ENCODE measurements at places on chromosomes 2 and 18.
A peak's percentile ranks its signal among the peaks of the same experiment; 100 is the strongest.

GRCh38 chr2:207409517-207409916 is 120.2 kb upstream of the CREB1 start:
- no peak for DNase-seq

- peak; percentile 96 for DNase-seq
Observed at GRCh38 chr18:8948471-8949149, 153.9 kb upstream of the NDUFV2 start.

DNA sequence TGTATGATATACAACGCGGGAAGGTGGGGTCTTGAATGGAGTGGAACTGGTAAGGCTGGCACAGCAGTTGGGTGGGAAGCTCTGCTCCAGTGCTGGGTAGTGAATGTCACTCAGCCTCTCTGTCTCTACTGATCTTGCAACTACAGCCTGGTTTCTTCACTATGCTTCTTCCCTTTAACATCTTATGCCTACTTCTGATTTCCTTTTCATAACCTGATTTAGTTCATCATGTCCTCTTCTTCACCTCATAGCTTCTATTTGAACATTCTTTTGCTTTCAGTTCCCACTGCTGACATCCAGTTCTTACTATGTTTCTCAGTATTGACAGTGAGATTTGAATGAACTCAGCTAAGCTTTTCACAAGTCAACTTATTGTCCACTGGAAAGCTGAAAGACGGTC is 286.2 kb downstream of the ARL6IP6 start:
- DNase-seq, result no peak

DNA sequence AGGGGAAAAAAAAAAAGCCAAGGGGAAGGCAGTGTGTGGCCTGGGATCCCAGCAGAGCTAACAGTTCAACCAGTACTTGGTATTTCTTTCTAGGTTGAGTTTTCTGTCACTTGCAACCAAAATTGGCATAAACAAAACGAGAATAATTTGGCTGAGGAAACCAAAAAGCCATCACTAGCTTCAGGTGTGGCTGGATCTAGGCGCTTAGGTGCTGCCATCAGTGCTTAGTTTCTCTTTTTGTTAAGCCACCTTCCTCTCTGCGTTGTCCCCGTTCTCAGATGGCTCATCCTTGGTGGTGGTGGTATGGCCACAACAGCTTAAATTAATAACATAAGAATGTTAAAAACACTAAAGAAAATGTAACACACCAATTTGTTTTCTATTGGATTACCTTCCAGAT is 2.4 kb downstream of the EFHD1 start:
- no peak for DNase-seq

DNA sequence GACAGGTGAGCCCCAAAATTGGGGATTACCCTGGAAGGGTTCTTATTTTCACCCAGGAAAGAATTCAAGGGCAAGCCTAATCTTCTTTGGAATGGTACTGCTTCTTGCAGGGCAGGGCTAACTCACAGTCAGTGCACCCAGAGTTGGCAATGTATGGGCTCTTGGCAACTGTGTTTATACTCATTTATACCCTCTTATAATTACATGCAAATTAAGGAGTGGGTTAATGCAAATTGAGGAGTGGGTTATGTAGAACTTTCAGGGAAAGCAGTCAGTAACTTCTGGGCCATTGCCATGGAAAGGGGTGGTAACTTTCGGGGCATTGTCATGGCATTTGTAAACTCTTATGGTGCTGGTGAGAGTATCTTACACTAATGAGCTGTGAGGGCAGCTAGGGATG is 59.2 kb downstream of the SERPINB8 start:
- no peak for DNase-seq

DNA sequence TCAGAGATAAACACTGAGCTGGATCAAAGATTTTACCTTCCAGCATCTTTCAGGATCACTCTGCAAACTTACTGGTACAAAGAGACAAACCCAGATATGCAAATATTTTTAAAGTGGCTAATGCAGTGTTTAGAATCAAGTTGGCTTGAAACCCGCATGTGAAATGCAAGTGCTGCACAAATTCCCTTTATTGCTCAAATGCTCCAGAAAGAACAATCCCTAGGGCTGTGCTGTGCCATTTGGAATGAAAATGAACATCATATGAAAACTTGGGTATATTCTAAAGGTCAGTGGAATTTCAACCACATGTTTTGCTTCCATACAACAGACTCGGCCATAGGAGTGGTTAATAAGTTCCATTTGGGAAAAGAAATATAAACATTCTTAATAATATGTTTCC is 139.1 kb downstream of the VWC2L start:
- DNase-seq, result no peak

- DNase-seq, result no peak
Observed at GRCh38 chr18:41798879-41799278, 156.2 kb upstream of the PIK3C3 start.

GRCh38 chr2:54456612-54457322 is 640 bp downstream of the SPTBN1 start:
- peak; percentile 55 for DNase-seq

DNA sequence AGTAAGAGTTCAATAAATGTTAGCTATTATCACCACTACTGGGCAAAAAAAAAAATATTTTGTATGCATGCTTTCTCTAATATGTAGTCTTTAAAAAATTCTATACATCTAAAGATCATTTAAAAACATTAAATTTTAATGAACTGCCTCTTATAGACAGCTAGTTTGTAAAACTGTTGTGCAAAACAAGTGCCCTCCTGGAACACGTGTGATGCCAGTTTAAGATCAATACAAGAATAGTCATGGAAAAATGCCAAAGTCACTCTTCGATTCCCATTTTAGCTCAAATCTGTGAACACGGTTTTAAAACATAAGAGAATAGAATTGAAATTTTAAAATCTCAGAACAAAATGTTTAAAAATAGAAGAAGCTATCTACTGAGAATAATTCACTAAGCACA is 242.5 kb upstream of the SMAD7 start:
- DNase-seq, result no peak

- DNase-seq, result no peak
Observed at GRCh38 chr2:161173541-161174194, 13.4 kb downstream of the TANK start.

DNA sequence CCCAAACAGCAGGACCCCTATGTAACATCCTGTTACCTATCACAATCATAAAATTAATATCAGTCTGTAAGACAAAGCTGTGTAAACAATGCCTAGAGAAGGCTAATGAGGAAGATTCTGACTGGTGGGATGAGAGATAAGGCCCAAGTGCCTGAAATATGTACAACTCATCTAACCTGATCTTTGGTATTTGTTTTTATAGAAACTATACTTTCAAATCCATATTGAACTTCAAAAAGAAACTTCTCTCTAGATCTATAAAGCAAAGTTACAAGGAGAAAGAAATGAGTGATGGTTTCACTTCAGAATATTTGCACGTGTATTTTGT is 36.1 kb upstream of the ITGA4 start:
- DNase-seq, result no peak

GRCh38 chr2:39781697-39782096 is 2.6 kb upstream of the THUMPD2 start:
- DNase-seq, result no peak

- peak; percentile 62 for DNase-seq
Observed at GRCh38 chr18:48230467-48231113, 178.6 kb downstream of the ZBTB7C start.

- DNase-seq, result peak; percentile 67
Observed at GRCh38 chr2:189685540-189686229, 11.2 kb downstream of the ANKAR start.

DNA sequence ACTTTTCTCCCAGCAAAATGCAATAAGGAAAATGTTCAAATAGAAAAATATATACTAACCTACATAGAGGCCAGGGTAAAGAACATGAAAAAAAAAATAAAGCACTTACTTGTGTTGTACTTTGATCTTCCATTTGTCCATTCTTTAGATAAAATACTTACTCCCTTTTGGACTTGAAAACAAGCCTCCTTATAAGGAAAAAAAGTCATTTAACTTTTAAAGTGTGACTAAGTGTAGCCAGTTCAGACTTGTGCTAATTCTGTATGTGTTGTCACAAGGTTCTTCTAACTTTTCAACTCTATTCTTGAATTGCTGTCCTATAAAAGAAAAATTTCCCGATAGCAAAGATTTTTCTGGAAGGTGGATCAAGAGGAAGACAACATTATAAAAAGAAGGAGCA is 23.2 kb downstream of the SLC40A1 start:
- no peak for DNase-seq

- DNase-seq, result peak; percentile 49
Observed at GRCh38 chr2:143885461-143885860, 634.5 kb downstream of the ZEB2 start.

DNA sequence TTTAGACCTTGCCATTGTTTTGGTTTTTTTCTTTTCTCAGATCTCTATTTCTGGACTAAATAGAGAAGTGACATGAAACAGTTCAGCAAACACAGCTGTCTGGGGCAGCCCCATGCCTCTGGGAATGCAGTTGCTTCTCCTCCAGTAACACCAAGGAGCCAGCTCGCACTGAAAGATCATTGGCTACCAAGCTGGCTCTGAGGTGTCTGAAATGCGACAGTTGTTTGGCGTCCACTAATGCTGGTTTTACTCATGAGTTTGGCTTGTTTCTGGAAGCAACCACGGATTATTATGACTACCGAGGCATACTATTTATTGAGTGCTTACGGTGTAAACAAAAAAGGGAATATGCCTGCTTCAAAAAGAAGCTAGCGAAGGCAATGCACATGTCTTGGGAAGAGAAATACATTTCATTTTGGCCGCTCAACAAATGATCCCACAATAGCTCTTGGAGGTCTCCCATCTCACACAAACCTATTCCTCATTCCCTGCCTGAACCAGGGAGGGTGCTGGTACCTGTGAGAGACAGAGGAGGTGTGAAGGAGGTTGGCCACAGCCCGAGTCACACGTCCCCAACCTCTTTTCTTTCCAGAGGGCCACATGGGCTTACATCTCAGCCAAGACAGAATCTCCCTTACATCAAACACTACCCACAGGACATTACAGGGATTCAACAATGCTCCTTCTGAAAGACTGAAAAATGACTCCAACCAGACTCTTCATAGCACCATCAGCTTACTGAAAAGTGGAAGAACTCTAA is 37.5 kb upstream of the NEB start:
- DNase-seq, result peak; percentile 34

DNA sequence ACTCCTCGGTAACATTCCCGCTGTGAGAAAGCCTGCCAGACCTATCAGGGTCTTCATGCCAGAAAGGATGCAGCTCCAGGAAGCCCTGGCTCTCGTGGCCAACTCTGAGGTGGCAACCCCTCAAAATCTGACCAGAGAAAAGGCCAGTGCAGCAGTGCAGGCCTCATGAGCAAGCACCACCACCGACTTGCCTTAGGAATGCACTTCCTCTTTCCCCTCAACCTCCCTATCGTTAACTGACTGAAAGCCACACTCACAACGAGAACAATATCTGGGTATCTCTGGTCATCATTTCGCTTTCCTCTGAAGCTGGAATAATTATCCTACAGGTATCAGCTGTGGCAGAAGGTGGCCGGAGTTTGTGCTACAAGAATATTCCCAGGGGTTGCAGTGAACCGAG is 101.4 kb upstream of the POU3F3 start:
- no peak for DNase-seq

DNA sequence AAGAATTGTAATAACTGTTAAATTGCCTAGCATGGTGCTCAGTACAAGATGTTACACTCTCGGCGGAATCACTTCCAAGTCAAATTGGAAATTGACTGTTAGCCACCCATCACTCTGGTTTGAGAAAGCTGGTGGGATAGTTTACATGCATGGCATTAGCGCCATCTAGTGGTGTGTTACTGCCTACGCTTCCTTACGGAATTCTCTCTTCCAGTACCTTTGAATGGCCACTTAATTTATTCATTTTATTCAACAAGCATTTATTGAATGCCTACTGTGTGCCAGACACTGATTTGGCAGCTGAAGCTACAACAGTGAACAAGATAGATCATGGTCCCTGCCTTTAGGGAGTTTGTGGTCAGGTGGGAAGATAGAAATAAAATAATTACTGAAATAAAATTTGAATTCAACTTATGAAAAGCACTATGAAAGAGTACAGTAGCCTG is 171.2 kb downstream of the TMEM247 start:
- DNase-seq, result peak; percentile 80

GRCh38 chr2:224248944-224249371 is 152.9 kb downstream of the FAM124B start:
- DNase-seq, result no peak

DNA sequence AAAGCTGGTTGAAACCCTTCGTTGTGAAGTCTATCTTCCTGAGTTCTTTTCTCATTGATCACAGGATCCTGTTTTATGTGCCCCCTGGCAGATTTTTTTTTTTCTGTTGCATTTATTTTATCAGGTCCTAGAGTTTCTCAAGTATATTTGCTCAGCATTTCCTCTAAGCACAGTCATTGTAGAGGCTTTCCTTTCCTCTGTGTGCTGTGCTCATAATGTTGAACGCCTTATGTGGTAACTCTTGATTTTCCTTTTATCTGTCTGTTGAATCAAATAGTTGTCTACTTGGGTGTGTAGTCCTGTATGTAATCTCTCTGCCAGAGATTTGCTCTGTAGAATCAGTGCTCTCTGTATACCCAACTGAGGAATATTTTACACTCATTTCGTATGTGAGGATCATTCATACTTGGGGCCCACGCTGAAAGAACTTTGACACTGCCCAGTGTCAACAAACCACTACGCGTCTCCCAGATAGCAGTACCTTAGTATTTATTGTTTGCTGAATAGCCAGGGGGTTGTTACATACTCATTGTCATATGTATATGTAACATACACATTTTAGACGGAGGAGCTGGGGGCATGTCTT is 118.2 kb downstream of the CTNNA2 start:
- no peak for DNase-seq

- no peak for DNase-seq
Observed at GRCh38 chr18:4444306-4444705, 10.8 kb downstream of the DLGAP1 start.

DNA sequence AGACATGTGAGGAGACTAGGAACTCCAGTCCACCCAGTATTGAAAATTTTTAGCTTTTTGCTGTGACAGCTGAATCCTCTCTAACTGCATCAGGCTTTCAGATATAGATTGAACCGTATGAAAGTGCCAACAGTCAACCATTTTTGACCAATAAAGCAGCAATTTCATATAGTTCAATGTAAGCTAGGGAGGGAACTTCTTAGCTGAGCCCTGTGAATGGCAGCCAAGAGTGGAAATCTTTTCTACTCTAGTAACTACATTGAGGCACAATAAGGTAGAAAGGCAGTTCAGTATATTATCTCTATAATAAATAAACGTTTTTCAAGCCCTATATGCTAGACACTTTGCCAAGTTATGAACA is 96.3 kb upstream of the TANK start:
- DNase-seq, result no peak

- no peak for DNase-seq
Observed at GRCh38 chr2:134739236-134739878, 20.6 kb upstream of the TMEM163 start.

- DNase-seq, result peak; percentile 95
Observed at GRCh38 chr2:241965931-241966412, 96.4 kb downstream of the RTP5 start.

GRCh38 chr2:26442301-26442700 is 35.6 kb downstream of the OTOF start:
- no peak for DNase-seq

GRCh38 chr2:236656166-236656565 is 86.5 kb downstream of the ACKR3 start:
- no peak for DNase-seq

DNA sequence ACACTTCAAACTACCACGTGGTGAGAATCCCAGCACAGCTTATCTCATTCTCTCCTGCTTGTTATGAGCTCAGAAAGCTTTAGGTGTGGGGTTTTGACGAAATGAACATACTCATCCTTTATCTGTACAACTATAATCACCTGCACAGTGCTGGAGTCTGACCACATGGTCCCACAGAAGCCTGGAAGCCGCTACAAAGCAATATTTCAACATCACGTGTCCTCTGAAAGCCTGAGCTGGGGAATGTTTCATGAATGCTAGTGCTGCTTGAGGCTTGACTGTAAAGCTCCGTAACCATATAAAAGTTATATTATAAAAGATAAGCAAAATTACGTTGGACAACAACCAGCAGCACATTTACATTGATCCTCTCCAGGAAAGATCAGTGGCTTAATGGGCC is 43.9 kb downstream of the PIEZO2 start:
- DNase-seq, result no peak

All from EL (cell line).